A549 treated with CORT108297 at 1 μM for 4 hours (cell line): ENCODE measurements at places on chromosomes 5 and 9. TPM values are rescaled to one million over a fixed set of nuclear protein-coding genes. Genes with fewer than 3 reads are reported as not detected.

The GLIPR2 gene
- total RNA-seq, result 8.5 to 12.1 TPM (median 10.4 TPM) in 5 replicates

The EGFLAM gene
- 0.06 TPM in 1 of 5 replicates, not detected in the others for total RNA-seq

The CKMT2 gene
- not detected in 5 replicates for total RNA-seq

The PLPP7 gene
- total RNA-seq, result 0.07 to 0.08 TPM in 2 of 5 replicates, not detected in the others

The NR2F1-AS1 gene
- 3.8 to 4.6 TPM (median 4.0 TPM) in 5 replicates for total RNA-seq

The TEX48 gene
- total RNA-seq, result not detected in 5 replicates

The PCDHGB4 gene
- total RNA-seq, result 0.70 to 1.0 TPM (median 0.98 TPM) in 5 replicates

The DBH gene
- not detected in 5 replicates for total RNA-seq

The NIM1K gene
- total RNA-seq, result 0.10 to 0.43 TPM (median 0.23 TPM) in 5 replicates

The FOXD1 gene
- total RNA-seq, result 12.2 to 19.5 TPM (median 17.4 TPM) in 5 replicates

The G3BP1 gene
- total RNA-seq, result 132 to 171 TPM (median 137 TPM) in 5 replicates

The ORM2 gene
- total RNA-seq, result not detected in 5 replicates

The TIMD4 gene
- total RNA-seq, result 0.97 to 1.5 TPM (median 1.3 TPM) in 5 replicates
